ENCODE measurements at places on chromosomes 3 and 15.

- DNase-seq = no peak
These were observed 386.9 kb downstream of the PDCD6IP start for GRCh38 chr3:34185301-34185700.

DNA sequence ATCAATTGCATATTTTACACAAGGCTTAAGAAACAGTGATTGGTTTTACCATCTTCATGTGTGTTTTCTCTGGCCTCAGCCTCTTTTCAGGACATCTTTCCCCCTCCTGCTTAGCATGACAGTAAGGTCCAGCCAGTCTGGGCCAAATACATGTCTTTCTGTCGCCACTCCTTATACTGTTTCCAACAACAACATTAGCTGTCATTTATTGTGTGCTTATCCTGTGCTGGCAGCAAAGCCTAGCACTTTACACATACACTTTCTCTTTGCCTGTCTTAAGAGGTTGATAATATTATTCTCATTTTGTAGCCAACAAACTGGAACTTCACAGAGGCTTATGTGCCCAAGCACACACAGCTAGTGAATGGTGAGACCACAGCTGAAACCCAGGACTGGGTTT, 37.8 kb downstream of the B3GALNT1 start:
- no peak for DNase-seq

- no peak for DNase-seq
These were observed 862.5 kb downstream of the CADM2 start for GRCh38 chr3:85821130-85821756.

- no peak for DNase-seq
These were observed 97.6 kb upstream of the SLC25A36 start for GRCh38 chr3:140844072-140844471.

GRCh38 chr3:56488812-56489600, 20.7 kb upstream of the ERC2 start:
- DNase-seq = no peak

- DNase-seq = no peak
These were observed 202.8 kb downstream of the TP63 start for GRCh38 chr3:189833996-189834395.

DNA sequence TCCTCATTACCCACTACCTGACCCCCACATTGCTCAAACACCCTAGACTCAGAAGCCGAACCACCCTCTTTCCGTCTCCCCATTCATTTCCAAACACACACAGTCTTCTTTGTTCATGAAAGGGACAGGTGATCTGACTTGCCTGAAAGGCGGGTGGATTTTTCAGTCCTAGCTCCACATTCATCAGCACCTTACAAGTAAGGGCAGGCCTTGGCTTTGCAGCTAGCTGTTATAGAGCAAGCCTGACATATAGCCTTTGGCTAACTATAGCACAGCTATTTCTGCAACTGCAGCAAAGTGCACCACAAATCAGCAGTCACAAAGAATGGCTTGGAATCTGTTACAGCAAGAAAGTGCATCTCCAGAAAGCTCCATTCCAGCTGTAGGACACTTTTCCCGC, 139.8 kb downstream of the XXYLT1 start:
- no peak for DNase-seq

DNA sequence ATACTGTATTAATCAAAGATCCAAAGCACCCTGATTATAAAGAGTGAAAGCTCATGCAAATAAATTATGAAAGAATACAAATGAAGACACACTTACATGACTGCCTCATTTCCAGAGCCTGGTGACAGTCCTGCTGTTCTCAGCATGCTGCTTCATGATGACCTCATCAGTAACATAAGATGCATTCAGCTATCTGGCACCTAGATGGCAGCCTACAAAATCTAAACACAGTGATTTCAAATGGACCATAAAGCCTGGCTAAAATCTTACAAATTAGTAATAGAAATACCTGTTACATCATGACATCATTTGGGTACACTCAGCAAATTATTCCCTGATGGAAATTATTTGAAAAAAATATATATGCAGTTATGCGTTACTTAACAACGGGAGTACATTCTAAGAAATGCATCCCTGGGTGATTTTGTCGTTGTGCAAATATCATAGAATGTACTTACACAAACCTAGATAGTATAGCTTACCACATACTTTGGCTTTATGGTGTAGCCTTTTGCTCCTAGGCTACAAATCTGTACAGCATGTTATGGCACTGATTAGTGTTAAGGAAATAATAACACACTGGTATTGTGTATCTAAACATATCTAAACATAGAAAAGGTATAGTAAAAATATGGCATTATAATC, 207.2 kb downstream of the EPHA3 start:
- DNase-seq = no peak

GRCh38 chr3:177574222-177574856, 377.1 kb upstream of the TBL1XR1 start:
- no peak for DNase-seq

- no peak for DNase-seq
These were observed 52.5 kb downstream of the COL8A1 start for GRCh38 chr3:99690761-99691369.

- DNase-seq = no peak
These were observed 7.3 kb downstream of the PRKCD start for GRCh38 chr3:53168175-53168923.

GRCh38 chr15:82810890-82811426, 1.5 kb downstream of the WHAMM start:
- DNase-seq = no peak

DNA sequence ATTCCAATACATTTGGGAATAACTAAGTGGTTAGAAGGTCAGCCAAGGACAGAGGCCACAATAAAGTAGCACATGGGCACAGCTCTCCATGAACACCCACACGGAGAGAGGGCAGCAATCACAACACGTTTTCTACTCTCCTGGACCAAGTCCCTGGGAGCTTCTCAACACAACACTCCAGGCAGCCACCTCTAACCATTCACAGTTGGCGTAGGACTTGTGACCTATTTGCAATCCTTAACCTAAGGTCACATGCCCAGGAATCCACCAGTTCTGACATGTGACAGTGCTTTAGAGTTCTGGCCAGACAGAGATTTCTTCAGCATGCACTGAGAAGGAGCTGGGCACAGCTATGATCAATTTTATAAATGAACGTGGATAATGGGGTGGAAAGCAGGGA, 280.8 kb downstream of the SHQ1 start:
- DNase-seq = no peak

DNA sequence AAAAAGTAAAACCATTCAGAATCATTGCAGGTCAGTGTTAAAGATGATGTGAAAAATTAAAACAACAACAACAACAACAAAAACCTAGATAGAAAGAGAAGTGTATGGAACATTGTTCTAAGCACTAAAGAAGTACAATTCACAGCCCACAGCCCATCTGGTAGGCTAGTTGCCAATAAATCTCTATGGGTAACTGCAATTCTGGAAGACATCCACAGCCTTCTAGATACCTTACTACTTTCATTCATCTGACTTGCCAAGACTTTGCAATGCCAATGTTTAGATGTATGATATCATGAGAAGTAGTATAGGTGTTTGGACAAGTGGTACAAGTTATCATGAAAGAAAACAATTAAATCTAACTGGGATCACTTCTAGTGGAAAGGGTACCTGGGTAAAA, 198.6 kb downstream of the VGLL3 start:
- DNase-seq = no peak

- no peak for DNase-seq
These were observed 5.3 kb upstream of the TMEM115 start for GRCh38 chr3:50364573-50365079.

DNA sequence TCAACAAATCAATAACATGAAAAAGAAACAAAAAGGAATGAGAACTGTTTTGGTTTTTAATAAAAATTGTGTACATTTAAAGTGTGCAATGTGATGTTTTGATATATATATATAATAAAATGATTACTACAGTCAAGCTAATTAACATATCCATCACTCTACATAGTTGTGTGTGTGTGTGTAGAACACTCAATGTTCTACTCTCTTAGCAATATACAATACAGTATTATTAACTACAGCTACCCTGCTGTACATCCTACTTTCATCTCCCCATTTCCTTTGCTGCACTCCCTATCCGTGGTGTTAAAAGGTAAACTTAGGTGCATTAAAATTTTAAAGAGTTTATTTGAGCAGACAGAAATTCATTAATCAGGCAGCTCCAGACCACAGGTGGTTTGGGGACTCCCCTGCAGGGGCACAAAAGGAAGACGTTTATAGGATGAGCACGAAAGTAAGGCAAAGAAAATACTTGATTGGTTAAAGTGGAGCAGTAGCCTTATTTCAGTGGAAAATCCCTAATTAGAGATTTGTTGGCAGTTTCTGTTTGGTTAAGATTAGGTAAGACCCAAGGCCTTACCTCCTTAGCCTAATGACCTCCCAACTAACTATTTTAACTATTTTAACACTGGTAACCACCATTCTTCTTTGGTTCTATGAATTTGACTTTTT, 61.8 kb upstream of the SNRK start:
- no peak for DNase-seq
